ENCODE measurements at places on chromosomes 6 and 20. TPM values are rescaled to one million over a fixed set of nuclear protein-coding genes. Genes with fewer than 3 reads are reported as not detected.

- no peaks in the 10 kb centered on the region for H3K36me3 ChIP-seq
- H3K27me3 ChIP-seq = no peaks in the 10 kb centered on the region
- H3K4me1 ChIP-seq = no peaks in the 10 kb centered on the region
Observed at GRCh38 chr20:6595704-6596103, 171.8 kb upstream of the BMP2 start.

Gene ANGPT4
- not detected for total RNA-seq

Gene AGER
- total RNA-seq = 22.6 TPM

GRCh38 chr6:150169181-150169580, 26.3 kb downstream of the PPP1R14C start:
- H3K27ac ChIP-seq = no peak overlapping the region
- no peak overlapping the region for H3K4me3 ChIP-seq
- no peak for DNase-seq

- H3K27ac ChIP-seq = no peak overlapping the region
- no peaks in the 10 kb centered on the region for H3K36me3 ChIP-seq
- no peak for DNase-seq
- H3K27me3 ChIP-seq = no peaks in the 10 kb centered on the region
Observed at GRCh38 chr6:167093922-167094432, 28.9 kb upstream of the CCR6 start.

DNA sequence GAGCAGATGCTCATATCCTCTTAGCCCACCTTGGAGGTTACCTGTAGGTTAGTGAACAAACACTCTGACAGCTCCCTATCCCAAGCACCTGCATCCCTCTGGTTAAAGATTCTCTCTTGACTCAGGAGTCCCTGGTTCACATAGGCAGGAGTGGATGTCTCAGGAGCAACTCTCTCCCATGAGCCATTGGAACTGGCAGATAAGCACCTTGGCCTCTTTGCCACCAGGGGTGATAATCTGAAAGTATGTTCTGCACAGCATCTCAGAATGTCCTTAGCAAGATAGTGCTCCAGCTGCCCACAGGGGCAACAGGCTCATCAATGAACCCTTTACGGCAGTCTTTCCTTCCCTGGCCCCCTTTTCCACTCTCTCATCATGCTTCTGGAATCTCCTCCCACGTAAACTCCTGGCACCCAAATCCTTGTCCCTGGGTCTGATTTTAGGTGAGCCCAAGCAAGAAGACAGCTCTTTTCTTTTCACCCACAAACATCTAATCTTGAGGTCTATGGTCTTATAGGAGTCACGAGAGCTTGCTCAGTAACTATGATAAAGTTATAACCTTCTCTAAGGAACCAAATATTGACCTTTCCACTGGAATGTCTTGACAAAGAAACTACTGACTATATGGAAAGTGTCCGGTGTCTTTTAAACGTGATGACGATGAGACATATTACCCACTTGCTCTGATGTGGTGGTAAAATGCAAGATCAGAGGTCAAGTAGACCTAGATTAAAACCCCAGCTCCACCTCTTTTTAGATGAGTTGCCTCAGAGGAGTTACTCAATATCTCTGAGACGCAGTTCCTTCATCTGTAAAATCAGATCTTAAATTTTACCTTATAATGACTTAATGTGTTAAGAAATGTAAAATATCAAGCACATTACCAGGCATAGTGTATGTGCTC, 39.8 kb upstream of the ISM1 start:
- H3K27me3 ChIP-seq = no peaks in the 10 kb centered on the region
- no peak overlapping the region for H3K27ac ChIP-seq
- no peak overlapping the region for H3K4me3 ChIP-seq
- no peak for DNase-seq
- no peaks in the 10 kb centered on the region for H3K36me3 ChIP-seq

- no peaks in the 10 kb centered on the region for H3K27me3 ChIP-seq
- no peak overlapping the region for H3K27ac ChIP-seq
- H3K4me1 ChIP-seq = no peaks in the 10 kb centered on the region
Observed at GRCh38 chr6:90385759-90386313, 89.2 kb upstream of the BACH2 start.

GRCh38 chr6:13461307-13461706, 26.1 kb downstream of the GFOD1 start:
- H3K4me1 ChIP-seq = peaks cover 17% of the 10 kb centered on the region
- no peak overlapping the region for H3K4me3 ChIP-seq
- no peak for DNase-seq
- H3K27me3 ChIP-seq = no peaks in the 10 kb centered on the region

GRCh38 chr6:128731249-128732165, 151.4 kb upstream of the LAMA2 start:
- H3K27ac ChIP-seq = no peak overlapping the region
- no peaks in the 10 kb centered on the region for H3K36me3 ChIP-seq
- H3K4me1 ChIP-seq = no peaks in the 10 kb centered on the region
- H3K4me3 ChIP-seq = no peak overlapping the region

Gene NFATC2
- total RNA-seq = 5.0 TPM

DNA sequence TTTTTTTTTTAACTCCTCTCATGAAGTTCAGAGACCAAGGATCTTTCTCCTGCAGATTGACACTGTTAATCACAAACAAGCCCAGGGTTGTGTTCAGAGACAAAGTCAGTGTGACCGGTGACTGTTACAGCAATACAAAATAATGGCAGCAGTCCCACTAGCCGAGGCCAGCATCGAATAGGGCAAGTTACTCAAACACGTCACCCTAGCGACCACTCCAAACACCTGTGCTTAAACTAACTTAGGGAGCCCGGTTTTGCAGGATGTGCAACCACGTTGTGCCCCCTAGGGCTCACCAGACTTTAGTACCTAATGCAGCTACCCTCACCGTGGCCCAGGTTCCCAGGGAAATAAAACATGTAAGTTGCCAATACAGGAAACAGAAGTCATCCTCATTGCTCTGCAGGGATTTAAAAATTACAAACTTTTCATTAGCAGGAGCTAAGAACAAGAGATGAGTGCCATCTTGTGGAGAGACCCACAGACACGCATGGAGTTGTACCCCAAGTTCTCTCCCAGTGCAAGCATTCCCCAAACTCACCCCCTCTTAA, 38.1 kb downstream of the FAM50B start:
- H3K36me3 ChIP-seq = no peaks in the 10 kb centered on the region
- no peak overlapping the region for H3K4me3 ChIP-seq
- no peak overlapping the region for H3K27ac ChIP-seq
- no peak for DNase-seq
- H3K27me3 ChIP-seq = no peaks in the 10 kb centered on the region

Data from HCT116 (cell line).